Endothelial cell (in vitro differentiated cells): ENCODE measurements at places on chromosomes 2 and 18. TPM values are rescaled to one million over a fixed set of nuclear protein-coding genes. Genes with fewer than 3 reads are reported as not detected.

- H3K4me3 ChIP-seq: no peak overlapping the region
- no peak overlapping the region for H3K27ac ChIP-seq
- DNase-seq: no peak
- peaks cover 13% of the 10 kb centered on the region for H3K4me1 ChIP-seq
- H3K36me3 ChIP-seq: no peaks in the 10 kb centered on the region
Measured at GRCh38 chr18:79640064-79640672, 39.4 kb upstream of the CTDP1 start.

GRCh38 chr2:84556190-84556589 lies 39.9 kb downstream of the DNAH6 start:
- H3K27ac ChIP-seq: no peak overlapping the region
- no peak overlapping the region for H3K4me3 ChIP-seq
- H3K36me3 ChIP-seq: peaks cover 11% of the 10 kb centered on the region

GRCh38 chr2:7428454-7429204 lies 511.4 kb downstream of the RNF144A start:
- H3K4me1 ChIP-seq: peaks cover 6% of the 10 kb centered on the region
- peaks cover 3% of the 10 kb centered on the region for H3K36me3 ChIP-seq
- no peak for DNase-seq
- H3K4me3 ChIP-seq: no peak overlapping the region
- no peak overlapping the region for H3K27ac ChIP-seq

DNA sequence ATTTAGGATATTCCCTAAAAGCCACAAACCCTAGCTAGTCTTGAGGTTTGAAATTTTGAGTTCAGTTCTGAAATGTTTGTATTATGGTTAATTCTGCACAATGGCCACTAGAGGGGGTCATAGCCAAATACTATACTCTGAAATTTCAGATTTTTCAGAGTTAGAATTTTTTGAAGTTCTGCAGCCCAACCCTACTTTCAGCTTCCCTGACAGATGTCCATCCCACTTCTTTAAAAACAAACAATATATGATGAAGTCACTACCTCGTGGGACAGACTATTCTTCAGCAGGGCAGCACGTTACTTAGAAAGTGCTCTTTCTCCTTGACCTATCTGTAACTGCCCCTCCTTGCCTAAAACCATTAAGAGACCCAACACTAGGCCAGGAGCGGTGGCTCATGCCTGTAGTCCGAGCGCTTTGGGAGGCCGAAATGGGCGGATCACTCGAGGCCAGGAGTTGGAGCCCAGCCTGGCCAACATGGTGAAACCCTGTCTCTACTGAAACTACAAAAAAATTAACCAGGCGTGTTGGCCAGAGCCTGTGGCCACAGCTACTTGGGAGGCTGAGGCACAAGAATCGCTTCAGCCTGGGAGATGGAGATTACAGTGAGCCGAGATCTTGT lies 48.2 kb upstream of the PAPOLG start:
- no peaks in the 10 kb centered on the region for H3K27me3 ChIP-seq
- H3K4me1 ChIP-seq: no peaks in the 10 kb centered on the region
- DNase-seq: no peak
- H3K36me3 ChIP-seq: no peaks in the 10 kb centered on the region
- no peak overlapping the region for H3K4me3 ChIP-seq

GRCh38 chr2:238634701-238635357 lies 208.1 kb downstream of the ASB1 start:
- no peak overlapping the region for H3K4me3 ChIP-seq
- H3K27me3 ChIP-seq: peaks cover 5% of the 10 kb centered on the region
- DNase-seq: peak; percentile 1
- H3K36me3 ChIP-seq: no peaks in the 10 kb centered on the region

- H3K4me3 ChIP-seq: peak overlapping the region; percentile 0
- DNase-seq: no peak
- H3K27me3 ChIP-seq: no peaks in the 10 kb centered on the region
- no peak overlapping the region for H3K27ac ChIP-seq
- no peaks in the 10 kb centered on the region for H3K36me3 ChIP-seq
Measured at GRCh38 chr2:190182071-190182524, 119.6 kb upstream of the MSTN start.

DNA sequence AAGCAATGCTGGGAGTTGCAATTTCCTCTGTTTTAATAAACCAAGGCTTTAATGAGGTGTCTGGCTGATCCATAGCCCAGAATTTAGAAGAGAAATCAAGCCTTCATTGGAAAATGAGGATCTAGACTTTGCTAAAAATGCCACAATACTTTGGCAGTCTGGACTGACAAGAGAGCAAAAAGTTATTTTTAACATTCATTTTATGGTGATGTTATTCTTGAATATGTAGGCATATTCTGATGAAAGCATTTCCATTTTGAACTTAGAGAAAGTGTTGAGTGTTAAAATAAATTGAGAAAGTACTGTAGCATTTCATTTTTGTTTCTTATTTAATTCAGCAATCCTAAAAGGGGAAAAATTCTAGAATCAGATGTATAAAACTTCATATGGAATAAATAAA lies 151.8 kb upstream of the HNMT start:
- H3K27me3 ChIP-seq: no peaks in the 10 kb centered on the region
- no peak for DNase-seq
- H3K4me3 ChIP-seq: no peak overlapping the region
- H3K27ac ChIP-seq: no peak overlapping the region

NR4A2 gene
- total RNA-seq: 3.9 TPM

VWA3B gene
- total RNA-seq: not detected

KYNU gene
- not detected for total RNA-seq

CDK15 gene
- not detected for total RNA-seq

RIT2 gene
- total RNA-seq: not detected
